ENCODE measurements at places on chromosomes 13 and 19.
A peak's percentile ranks its signal among the peaks of the same experiment; 100 is the strongest.

DNA sequence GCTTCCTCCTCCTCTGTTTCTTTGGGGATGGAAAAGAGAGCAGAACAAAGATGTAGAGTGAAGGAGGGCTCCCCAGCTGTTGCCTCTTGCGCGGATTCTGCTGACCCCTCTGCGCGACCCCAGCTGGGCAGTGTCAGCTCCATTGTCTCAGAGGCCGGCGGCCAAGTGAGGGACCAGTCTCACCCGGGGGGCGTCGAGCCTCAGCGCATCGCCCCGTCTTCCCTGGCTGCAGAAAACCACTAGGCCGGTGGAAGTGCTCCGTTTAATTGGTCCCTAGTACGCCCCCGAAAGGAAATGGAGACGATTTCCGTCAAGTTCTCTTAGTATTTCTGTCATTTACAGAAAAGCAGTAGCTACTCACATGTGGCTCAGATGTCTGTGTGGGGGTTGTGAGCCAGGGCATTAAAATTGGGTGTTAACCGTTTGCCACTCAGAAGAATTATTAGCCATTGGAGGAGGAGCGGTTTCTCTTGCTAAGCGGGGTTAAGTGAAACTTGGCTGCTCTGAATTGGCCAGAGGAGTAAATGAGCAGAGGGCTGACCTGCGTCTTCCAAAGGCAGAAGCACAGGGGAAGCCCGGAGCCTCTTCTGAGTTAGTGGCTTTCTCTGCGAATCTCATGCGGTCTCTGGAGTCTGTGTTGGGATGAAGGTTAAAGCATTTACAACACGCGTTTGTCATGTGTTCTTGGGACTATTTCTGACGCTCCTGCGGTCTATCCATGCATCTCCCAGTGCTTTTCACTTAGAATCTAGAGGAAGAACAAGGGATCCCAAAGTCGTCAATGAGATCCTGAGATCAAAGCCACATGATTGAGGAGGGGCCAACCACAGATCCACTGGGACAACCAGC is 132.8 kb upstream of the MYO16 start:
- DNase-seq = no peak

- no peak for DNase-seq
Observed at GRCh38 chr13:52103386-52103785, 25.5 kb downstream of the NEK5 start.

DNA sequence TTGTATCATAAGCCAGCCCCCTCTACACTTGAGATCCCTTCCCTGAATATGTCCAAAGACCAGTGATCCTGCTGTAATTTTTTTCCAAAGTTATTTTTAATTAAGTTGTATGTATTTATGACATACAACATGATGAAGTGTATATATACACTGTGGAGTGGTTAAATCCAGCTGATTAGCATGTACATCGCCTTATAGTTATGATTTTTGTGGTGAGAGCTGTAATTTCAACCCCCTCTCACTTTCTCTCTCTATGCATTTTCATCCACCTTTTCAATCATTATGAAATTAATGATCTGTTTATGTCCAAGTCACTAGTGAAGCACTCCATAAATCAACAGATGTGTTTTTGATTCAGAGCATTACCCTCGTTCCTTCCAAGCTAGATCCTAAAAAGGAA is 85.3 kb downstream of the KCTD12 start:
- no peak for DNase-seq

DNA sequence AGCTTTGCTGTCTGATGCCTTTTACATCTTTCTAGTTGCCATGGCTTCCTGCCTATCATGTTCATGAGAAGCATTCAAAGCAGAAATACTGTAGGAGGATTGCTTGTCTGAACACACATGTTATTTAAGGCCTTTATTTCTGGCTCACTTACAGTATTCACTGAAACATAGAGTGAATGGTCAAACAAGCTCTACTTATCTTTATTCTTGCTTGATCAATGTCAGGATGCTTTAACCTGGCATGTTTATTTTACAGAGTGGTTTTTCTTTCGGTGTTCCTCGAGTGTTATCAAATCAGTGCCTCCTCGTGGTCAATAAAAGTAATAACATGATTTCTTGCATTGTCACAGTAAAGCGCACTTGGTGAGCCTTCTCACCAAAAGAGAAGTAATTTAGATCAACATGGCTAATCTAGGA is 73.5 kb upstream of the PCDH17 start:
- DNase-seq = no peak

DNA sequence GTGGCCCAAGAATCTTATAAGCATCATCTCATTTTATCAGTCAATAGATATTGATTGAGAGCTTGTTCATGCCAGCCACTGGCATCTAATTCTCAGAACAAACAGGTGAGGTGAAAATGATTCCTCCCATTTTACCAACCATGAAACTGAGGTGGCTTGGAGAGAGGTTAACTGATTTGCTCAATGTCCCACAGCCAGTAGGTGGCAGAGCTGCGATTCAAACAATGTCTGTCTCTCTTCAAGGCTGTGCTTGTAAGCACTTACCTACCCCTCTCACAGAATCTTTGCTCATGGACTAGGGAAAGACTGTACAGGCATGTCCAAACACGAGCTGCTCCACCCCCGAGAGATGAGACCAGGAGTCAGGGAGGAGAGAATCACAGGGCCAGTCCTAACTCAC is 21.5 kb upstream of the GSX1 start:
- DNase-seq = peak; percentile 22

- DNase-seq = no peak
Observed at GRCh38 chr13:95226932-95227695, 74.1 kb downstream of the ABCC4 start.

DNA sequence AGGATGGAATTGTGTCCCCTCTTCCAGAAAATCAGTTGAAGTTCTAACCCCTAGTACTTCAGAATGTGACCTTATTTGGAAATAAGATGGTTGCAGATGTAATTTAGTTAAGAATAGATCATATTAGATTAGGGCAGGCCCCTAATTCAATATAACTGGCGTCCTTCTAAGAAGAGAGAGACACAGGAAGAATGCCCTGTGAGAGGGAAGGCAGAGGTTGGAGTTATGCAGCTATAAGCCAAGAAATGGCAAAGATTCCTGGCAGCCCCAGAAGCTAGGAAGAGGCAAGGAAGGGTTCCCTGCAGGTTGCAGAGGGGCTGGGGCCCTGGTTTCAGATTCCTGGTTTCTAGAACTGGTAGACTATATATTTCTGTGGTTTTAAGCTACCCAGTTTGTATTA is 30.0 kb downstream of the HS6ST3 start:
- DNase-seq = no peak

DNA sequence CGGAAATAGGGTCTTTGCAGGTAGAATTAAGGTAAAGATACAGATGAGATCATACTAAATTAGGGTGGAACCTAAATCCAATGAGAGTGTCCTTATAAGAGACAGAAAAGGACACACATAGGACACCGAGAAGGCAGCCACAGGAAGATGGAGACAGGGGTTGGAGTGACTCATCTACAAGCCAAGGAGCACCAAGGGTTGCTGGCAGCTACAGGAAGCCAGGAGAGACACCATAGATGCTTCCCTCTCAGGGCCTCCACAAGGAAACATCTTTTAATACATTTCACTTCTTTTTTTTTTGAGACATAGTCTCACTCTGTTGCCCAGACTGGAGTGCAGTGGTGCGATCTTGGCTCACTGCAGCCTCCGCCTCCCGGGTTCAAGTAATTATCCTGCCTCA is 10.1 kb downstream of the TMEM143 start:
- no peak for DNase-seq

GRCh38 chr13:51618626-51619025 is 34.4 kb downstream of the WDFY2 start:
- DNase-seq = no peak
